ENCODE measurements at places on chromosomes 13 and 19.
A peak's percentile ranks its signal among the peaks of the same experiment; 100 is the strongest.

DNA sequence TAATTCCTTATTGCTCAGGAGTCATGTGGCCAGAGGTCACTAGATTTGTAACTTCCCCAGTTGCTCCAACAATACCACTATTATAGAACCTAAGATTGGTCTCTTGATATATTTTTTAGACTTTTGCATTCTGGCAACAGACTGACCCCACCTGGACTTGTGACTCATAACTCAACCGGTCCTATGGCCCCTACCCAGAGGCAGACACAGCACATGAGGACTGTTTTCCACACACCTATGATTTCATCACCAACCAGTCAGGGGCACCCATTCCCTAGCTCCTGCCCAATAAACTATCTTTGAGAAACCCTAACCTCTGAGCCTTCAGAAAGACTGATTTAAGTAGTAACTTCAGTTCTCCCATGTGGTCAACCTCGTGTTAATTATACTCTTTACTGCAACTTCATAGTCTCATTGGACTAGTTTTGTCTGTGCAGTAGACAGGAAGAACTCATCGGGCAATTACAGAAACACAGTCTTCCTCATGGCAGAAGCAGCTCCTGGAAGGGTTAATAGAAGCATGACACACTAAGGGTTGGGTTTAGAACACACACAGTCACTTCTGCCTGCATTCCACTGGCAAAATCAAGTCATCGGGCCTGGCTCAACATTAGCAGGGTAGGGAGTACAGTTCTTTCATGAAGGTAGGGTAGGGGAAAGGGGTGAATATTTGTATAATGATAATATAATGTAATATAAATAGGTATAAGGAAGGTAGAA is 251.8 kb downstream of the UQCRFS1 start:
- DNase-seq = no peak

- no peak for DNase-seq
These were observed 5.3 kb downstream of the CPAMD8 start for GRCh38 chr19:17021328-17021727.

DNA sequence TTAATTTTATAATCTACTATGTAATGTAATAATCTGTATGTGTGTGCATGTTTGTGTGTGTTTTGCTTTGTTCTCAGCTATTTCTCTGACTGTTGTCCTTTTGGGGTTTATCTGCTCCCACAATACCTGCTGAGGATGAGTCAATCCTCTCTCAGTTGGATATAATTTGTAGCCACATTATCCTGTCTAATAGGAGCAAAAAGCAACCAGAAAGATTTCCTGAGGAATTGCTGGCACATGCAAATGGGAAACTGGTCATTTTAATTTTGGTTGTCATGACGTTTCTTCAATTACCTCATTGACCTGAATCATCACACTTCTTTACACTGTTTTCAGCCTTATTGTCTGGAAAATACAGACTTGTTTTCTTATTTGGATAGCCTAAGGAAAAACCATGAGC is 488.4 kb downstream of the KLF5 start:
- no peak for DNase-seq

DNA sequence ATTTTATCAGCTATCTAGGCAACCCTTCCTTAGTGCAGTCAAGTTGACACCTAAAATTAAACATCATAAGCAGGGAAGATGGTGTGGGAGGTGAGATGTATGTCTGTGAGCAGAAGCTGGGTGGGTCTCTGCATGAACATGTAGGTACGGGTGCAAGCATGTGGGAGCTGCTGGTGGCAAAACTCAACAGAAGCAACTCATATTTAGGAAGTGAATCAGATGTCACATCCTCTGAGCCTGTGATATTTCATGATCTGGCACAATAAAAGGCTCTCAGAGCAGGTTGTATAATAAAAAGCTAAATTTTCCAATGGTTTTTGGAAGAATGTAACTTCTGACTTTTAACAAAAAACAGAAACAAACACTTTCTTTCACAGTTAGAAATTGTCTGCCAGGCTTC is 44.4 kb downstream of the C1QTNF9 start:
- DNase-seq = no peak

DNA sequence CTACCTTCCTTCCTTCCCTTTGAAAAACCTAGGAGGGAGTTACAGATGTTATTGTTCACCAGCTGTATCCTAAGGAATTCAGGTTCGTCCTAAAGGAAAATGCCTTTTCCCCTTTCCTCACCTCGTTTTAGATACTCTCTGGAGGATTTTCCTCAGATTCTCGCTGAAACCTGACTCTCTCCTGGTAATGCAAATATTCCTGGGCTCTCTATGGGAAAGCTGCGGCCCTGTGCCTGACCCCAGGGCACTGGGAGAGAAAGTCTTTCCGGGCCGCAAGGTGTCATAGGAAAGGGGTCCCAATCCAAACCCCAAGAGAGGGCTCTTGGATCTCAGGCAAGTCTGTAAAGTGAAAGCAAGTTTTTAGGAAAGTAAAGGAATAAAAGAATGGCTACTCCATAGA is 13.1 kb upstream of the OR1M1 start:
- no peak for DNase-seq

- DNase-seq = no peak
These were observed 11.1 kb downstream of the CKM start for GRCh38 chr19:45311621-45312020.

DNA sequence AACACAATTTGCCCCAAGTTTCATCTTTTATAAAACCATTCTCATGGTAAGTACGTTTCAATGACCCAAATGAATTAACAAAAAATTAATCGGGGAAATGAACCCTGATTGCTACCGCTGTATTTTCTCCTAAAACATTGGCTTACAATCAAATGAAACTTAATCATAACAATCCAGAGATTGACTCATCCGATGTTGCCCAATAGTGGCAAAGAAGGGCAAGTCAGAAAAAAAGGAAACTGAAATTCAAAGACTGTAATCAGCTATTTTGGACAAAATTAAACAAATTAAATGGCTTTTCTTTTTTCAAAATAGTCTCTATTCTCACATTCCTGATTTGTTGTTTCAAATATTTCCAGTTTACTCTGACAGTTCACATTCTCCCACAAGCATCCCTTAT is 3.9 kb upstream of the ACOD1 start:
- no peak for DNase-seq

GRCh38 chr13:34757441-34757840 is 184.6 kb upstream of the NBEA start:
- no peak for DNase-seq

GRCh38 chr13:112669881-112670499 is 19.8 kb upstream of the ATP11A start:
- no peak for DNase-seq

GRCh38 chr19:294946-295686 is 3.9 kb upstream of the PLPP2 start:
- peak; percentile 31 for DNase-seq

DNA sequence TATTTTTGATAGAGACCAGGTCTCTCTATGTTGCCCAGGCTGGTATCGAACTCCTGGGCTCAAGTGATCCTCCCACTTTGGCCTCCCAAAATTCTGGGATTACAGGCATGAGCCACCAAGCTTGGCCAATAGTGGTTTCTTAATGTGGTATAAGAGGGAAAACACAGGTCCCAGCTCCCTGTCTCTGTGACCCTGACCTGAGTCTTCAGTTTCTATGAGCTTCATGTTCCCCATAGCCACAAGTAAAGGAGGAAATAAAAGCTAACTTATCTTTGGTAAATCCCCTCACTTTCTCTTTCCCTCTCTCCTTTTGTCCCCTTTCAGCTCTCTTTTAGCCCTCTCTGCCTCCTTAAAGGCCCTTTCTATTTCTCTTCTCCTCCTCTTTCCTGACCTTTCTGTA is 50.3 kb downstream of the ABCC4 start:
- no peak for DNase-seq

- no peak for DNase-seq
These were observed 1366.6 kb upstream of the MIR17HG start for GRCh38 chr13:89980896-89981295.

GRCh38 chr19:29813642-29814041 is 1.9 kb downstream of the CCNE1 start:
- DNase-seq = no peak

GRCh38 chr19:45876411-45877197 is 9.3 kb downstream of the IRF2BP1 start:
- DNase-seq = no peak

- no peak for DNase-seq
These were observed 476.9 kb upstream of the KLHL1 start for GRCh38 chr13:70585109-70585508.

DNA sequence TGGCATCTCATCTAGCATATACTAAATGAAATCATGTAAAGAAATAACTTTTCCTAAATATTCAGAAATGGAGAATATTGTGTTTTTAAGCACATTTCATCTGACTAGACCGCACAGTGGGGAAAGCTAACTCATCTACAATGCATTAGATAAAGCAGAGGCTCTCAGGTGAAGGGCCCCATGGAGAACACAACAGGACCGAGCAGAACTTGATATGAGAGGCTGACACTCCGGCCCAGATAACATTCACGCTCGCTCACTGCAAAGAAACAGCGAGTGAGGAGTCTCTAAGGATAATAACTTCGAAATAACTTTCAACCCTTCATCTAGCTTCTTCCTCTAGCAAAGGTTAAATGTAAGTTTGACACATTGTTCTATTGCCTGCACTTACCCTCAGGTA is 130.6 kb downstream of the PCDH9 start:
- no peak for DNase-seq

DNA sequence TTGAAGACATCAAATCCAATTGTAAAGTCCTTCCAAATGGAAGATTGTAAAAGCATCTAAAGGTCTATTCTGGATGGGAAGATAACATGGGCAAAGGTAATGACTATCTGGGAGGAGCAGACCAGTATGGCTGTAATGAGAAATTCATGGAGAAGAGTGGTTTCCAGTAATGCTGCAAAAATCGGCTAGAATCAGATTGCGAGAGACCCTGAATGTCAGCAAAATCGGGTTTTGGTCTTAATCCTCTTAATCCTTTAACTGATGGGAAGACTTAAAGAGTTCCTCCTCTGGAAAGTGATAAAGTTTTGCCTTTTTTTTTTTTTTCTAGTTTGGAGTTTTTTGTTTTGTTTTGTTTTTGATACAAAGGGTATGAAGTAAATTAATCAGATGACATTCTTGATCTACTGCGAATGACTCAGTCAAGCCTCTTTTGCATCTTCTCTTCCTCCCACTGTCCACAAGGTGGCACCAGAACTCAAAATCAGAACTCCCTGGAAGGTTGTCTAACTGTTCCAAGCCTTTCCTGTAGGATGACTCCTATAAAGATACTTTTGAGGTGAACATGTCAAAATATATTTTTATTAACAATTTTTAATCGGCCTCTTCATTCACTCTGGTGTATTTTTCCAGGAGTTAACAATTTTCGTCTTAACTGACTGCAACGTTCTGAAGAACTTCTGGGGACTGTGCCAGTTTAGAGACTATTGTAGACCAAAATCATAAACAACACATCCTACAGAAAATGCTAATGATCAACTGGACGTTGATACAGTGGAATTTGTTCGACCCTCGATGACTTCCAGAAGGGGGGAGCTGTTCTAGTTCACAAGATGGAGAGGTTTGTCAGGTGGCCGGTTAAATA is 213.3 kb upstream of the MIR17HG start:
- DNase-seq = no peak

DNA sequence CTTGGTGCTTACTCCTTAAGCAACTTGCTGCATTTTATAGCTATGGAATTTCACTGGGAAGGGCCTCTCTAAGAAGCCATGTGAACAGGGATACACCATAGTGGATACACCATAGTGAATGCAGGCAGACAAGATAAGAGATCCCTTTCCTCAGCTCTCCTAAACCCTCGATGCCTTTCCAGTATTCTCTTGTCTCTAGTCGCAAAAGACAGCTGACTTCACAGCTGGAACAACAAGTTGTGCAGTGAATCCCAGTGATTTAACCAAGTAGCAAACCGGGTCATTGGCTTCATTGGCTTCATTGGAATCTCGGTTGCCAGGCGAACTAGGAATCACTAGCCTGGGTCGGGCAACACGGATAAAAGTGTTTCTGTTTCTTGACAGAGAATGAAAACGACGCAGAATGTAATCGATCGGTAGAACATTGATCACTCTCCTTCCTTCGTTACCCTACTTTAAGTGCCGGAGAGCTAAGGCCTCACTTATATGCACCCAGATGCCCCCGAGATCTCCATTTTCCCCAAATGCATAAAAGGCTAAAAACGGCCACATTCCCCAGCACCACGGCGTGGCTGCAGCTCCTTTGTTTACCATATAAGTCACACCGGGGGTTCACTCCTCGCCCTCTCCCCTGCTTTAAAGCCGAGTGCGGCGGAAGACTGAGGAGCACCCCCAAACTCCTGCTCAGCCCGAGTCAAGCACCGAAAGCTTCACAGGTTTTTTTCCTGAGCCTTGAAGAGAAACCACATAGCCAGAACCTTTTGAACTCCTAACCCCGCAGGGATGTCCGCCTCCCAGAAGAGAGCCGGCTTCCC is 674 bp downstream of the TRPC4 start:
- no peak for DNase-seq

DNA sequence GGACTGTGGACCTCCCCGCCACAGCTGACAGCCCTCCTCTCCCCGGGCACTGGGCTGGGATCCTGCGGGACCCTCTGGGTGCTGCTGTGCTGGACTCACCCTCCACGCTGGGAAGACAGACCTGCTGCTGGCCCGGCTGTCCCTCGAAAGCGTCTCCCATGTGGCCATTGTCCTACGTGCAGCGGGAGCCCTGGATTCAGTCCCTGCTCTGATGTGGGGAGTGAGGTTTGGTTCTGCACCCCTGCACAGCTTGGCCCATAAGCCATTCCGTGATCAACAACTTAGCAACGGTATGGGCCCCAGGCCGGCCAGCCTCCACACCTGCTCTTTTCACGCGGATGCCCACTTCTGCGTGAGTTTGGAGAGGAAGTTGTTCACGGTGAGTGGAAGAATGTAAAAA is 195.2 kb downstream of the TEX29 start:
- no peak for DNase-seq

All from T-helper 17 cell (primary cell).